ENCODE measurements at places on chromosomes 16 and 17.

GRCh38 chr17:77212833-77213777 is 72.3 kb downstream of the SEC14L1 start:
- no peak for DNase-seq

DNA sequence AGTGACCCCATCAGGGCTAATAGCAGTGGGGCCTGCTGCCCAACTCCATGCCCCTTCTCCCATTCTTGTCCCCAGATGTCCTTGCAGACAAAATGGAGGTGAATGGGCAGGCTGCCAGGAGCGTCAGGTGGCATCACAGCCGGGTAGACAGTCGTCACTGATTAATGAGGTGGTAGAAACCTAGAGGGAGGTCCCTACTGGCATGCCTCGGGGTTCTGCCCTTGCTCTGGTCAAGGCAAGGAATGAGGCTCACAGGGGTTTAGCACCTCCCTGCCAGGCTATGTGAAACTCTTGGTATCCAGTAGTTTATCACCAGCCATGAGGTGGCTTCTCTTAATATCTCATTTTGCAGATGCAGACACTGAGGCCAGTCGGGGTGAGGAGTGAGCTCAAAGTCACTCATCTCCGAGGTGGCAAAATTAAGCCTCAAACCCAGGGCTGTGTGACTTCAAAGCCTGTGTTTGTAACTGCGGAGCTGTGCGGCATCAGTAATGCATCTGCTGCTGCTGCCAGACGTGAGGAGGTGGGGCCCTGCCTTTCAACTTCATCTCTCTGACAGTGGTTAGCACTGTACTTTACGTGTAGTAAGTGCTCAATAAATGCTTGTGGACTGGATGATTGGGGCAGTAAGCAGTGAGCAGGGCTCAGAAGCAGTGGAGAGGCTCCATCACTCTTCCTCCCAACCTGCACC is 21.3 kb downstream of the RAI1 start:
- DNase-seq, result no peak

GRCh38 chr16:14007450-14007849 is 63.7 kb upstream of the MRTFB start:
- no peak for DNase-seq

DNA sequence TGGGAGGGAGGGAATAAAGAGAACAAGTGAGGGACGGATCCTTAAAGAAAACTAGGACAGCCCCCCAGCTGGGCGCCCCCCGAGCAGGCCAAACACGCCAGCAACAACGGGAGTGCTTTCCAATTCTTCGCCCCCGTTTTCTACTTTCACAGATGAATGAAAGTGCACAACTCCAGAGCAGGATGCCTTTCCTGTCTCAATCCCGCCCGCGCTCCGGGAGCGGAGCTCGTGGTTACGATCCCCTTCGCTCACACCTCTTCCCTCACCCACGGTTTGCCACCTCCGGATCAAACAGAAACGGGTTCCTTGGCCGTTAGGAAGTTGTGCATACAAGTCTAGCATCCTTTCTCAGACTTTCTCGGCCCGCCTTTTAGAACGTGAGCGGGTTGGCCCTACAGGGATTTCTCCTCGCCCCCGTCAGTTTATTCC is 680 bp downstream of the SKA2 start:
- DNase-seq, result peak; percentile 75

GRCh38 chr16:79839466-79840341 is 239.2 kb upstream of the MAF start:
- no peak for DNase-seq

Measured in DND-41 (cell line).